H54 (cell line): ENCODE measurements at places on chromosomes 3 and 15.

- DNase-seq = no peak
Observed at GRCh38 chr3:114447545-114447944, 153.7 kb downstream of the TIGIT start.

DNA sequence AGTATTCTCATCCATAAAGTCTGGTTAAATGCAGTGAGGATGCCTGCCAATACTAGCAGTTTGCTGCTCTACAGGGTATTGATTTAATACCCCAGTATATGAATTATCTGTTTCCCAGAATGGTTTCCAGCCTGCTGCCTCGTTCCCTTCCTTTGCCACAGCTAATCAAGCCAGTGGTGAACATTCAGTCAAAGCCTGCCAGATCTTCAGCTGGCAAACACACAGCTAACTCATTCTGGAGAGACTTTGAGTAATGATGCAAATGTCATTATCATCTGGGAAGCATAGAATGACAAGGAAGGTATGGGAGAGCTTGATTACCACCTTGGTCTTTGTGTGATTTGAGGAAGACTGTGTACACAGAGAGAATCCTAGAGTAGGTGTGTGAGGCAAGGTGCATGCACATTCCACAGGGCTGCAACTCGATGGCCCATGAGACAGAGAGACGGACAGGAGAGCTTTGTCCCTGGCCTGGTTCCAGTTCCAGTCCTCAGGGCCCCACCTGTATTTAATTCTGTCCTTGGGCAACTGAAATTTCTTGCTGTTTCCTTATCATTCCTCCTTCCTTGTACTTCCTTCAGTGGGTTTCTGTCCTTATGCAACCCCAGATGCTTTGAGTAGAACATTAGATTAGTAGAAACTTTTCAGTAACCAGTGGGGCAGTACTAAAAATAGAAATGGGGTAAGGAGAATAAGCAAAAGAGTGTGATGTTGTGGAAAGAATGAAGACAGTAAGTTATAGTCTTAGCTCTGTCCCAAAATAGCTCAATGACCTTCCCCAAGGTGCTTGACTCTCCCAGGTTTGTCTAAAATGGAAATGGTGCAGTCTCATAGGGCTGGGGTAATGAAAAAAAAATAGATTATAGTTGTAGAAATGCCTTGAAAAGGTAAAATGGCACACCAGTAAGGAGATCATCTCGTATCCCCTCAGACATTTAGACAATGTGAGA, 72.5 kb downstream of the MITF start:
- no peak for DNase-seq

DNA sequence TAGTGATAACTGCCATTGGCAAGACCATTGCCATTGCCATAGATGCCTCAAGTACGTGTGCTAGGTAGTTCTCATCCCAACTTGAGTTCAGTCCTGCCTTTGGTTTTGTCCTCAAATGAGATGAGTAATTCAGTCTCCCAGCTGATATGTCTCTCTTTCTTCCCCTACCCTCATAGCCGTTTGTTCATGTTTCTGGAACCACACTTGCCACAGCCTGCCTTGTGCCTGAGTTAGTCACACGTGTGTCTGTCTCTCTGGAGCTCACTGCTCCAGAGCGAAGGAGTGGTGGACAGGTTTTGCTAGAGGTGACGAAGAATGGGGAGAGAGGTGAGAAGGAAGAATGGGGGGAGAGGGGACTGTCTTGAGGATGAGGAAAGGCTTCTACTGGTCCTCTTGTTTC, 88.0 kb upstream of the IGF1R start:
- no peak for DNase-seq

- DNase-seq = no peak
Observed at GRCh38 chr3:131356006-131356595, 25.5 kb upstream of the NUDT16 start.

- DNase-seq = no peak
Observed at GRCh38 chr3:114299941-114300624, 6.3 kb downstream of the TIGIT start.
